GM12892 (cell line): ENCODE measurements at places on chromosomes 2 and 18.

DNA sequence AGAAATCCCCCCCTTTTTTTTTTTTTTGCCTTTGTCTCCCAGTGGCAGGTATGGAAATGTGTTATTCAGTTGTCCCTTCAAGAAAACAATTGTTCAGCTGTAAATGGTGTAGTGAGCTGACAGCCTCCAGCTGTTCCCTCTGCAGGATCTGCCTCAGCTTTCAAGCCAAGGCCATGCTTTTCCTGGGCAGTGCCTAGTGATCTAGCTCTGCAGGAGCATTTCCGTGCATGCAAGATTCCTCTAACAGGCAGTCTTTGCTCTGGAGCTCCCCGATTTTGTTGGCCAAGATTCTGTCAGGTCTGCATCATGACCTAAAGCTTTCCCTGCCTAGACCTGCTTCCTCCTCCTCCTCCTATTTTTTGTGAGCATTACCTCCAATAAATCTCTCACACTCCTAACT, 300.7 kb upstream of the UBE2E3 start:
- no peak for DNase-seq

DNA sequence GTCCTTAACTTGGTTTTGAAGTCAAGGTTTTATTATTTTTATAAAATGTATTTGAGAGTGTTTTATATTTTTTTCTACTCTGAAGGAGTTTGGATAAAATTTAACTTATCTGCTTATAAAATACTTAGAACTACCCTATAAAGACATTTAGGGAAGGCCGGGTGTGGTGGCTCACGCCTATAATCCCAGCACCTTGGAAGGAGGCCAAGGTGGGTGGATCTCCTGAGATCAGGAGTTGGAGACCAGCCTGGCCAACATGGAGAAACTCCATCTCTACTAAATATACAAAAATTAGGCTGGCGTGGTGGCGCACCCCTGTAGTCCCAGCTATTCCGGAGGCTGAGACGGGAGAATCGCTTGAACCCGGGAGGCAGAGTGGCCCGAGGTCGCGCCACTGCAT, 486.4 kb downstream of the DSC3 start:
- no peak for DNase-seq

GRCh38 chr2:202721621-202722020, 86.9 kb downstream of the FAM117B start:
- no peak for DNase-seq

- DNase-seq, result no peak
These were observed 485.1 kb upstream of the SETBP1 start for GRCh38 chr18:44195394-44196140.

DNA sequence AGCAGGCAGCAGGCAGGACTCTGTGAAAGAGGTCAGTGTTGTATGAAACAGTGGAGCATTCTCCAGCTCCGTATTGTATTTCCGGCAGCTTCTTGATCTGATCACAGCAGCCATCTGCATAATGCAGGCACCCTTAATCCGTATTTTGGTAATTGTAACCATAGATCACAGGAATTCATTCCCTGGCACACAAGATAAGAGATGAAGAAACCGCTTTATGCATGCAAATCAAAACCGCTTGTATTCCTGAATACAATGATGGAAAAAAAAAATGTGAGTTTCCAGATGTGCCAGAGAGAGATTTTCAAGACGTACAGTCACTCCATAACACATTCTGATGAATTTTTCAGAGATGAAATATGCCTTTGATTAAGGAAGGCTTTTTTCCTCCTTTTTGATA, 221.3 kb downstream of the ACKR3 start:
- DNase-seq, result no peak

DNA sequence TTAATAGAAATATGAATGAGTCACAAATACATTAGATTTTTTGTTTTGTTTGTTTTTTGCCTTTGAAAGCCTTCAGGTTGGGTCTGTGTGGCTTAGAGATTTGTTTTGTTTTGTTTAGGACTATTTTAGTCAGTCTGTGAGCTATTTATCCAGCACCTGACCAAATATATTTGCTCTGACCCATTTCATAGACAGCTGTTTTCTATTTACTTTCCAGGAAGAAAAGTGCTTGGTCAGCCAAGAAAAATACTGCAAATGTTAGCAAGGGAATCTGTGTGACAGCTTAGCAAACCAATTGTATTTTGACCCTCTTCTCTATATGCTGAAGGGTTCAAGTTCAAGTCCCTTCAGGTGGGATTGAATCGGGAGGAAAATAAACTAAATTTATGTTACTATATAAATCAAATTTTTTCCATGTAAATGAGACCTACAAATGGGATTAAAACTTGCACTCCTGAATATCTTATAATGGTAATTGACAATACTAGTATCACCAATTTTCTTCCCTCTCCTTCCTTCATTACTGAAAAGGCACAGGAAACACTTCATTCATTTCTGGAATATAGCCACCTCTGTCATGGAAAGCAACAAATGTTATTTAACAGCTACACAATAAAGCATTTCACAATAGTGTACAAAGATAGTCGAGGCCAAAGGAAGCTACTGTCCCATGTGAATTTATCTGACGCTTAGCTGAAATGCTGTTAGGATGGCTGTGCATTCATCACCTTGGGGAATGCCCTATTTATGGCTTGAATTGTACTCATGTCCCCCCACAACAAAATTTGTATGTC, 23.1 kb upstream of the KLF7 start:
- no peak for DNase-seq

GRCh38 chr2:177246000-177246399, 18.5 kb downstream of the NFE2L2 start:
- DNase-seq, result no peak

- DNase-seq, result no peak
These were observed 62.3 kb downstream of the TNS1 start for GRCh38 chr2:217940261-217941220.

- DNase-seq, result no peak
These were observed 606.4 kb downstream of the RNF144A start for GRCh38 chr2:7523481-7524120.

- no peak for DNase-seq
These were observed 148.2 kb downstream of the BABAM2 start for GRCh38 chr2:28038722-28039121.

GRCh38 chr18:78293940-78294541, 685.6 kb upstream of the SALL3 start:
- DNase-seq, result no peak

DNA sequence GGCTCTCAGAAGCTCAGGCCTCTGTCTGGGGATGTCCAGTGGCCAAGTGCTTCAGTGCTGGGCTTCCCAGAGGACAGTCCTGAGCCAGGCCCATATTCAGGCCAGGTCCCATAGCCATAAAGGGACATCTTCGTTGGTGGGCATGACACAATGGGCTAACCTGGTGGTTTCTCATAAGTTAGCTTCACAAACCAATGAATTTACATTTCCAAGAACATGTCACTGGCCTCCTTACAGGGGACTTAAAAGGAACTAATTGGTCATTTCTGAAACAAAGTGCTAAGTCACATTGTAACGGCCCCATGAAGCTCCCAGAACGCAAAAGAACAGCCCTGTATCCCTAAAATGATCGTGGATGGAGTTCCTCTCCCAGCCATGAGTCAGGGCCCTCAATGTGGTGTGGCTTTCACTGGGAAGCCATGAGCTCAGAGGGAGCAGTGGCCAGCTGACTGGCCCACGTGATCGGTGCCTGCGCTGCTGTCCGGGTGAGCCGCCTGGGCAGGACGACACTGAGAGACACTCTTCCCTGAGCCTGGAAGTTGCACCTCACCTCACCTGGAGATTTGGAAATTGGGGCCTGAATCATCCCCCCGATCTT, 163.7 kb upstream of the APCDD1 start:
- DNase-seq, result no peak
